Activated CD8-positive, alpha-beta memory T cell treated with anti-CD3 and anti-CD28 coated beads, Interleukin-2, amount 10 ng/mL, durations not matched to agents 7 days and 5 days (primary cell): ENCODE measurements at places on chromosomes 5 and 9. TPM values are rescaled to one million over a fixed set of nuclear protein-coding genes. Genes with fewer than 3 reads are reported as not detected.
A peak's percentile ranks its signal among the peaks of the same experiment; 100 is the strongest.

GRCh38 chr5:79181419-79182022 is 54.4 kb upstream of the JMY start:
- DNase-seq: no peak
- H3K27me3 ChIP-seq: peaks cover 6% of the 10 kb centered on the region
- no peak overlapping the region for H3K27ac ChIP-seq
- no peaks in the 10 kb centered on the region for H3K36me3 ChIP-seq

ARHGEF39 gene
- 21.1 TPM for total RNA-seq

GCNT4 gene
- 0.41 TPM for total RNA-seq

GRCh38 chr5:122909470-122910100 is 64.2 kb downstream of the SNX24 start:
- no peaks in the 10 kb centered on the region for H3K36me3 ChIP-seq
- H3K27me3 ChIP-seq: no peaks in the 10 kb centered on the region
- H3K27ac ChIP-seq: no peak overlapping the region
- H3K4me1 ChIP-seq: no peaks in the 10 kb centered on the region

GRCh38 chr9:135290566-135290965 is 189.0 kb upstream of the PPP1R26 start:
- DNase-seq: no peak
- peaks cover 11% of the 10 kb centered on the region for H3K27me3 ChIP-seq
- H3K4me1 ChIP-seq: no peaks in the 10 kb centered on the region
- no peak overlapping the region for H3K27ac ChIP-seq
- H3K36me3 ChIP-seq: peaks cover 3% of the 10 kb centered on the region

NME5 gene
- total RNA-seq: not detected

RMI1 gene
- 24.9 TPM for total RNA-seq

DNA sequence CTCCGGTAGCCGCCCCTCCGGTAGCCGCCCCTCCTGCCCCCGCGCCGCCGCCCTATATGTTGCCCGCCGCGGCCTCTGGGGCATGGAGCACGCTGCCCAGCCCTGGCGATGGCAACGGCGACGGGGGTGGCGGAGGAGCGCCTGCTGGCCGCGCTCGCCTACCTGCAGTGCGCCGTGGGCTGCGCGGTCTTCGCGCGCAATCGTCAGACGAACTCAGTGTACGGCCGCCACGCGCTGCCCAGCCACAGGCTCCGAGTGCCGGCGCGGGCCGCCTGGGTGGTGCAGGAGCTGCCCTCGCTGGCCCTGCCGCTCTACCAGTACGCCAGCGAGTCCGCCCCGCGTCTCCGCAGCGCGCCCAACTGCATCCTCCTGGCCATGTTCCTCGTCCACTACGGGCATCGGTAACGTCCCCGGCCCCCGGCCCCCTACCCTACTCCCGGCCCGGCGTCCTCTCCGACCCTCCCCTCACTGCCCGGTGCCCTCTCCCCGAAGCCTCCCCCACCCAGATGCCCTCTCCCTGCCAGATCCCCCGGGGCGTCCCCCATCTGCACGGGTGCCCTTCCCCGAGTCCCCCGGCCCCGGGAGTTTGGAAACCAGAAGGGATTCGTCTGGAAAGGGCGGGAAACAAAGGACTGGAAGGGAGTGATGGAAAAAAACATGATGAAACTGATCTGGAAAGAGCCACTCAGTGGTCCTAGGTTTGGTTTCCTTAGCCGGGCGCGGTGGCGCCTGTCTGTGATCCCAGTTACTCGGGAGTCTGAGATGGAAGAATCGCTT is 417 bp downstream of the SRD5A1 start:
- H3K27me3 ChIP-seq: no peaks in the 10 kb centered on the region
- peak overlapping the region; percentile 97 for H3K4me3 ChIP-seq
- peaks cover 47% of the 10 kb centered on the region for H3K4me1 ChIP-seq

DNA sequence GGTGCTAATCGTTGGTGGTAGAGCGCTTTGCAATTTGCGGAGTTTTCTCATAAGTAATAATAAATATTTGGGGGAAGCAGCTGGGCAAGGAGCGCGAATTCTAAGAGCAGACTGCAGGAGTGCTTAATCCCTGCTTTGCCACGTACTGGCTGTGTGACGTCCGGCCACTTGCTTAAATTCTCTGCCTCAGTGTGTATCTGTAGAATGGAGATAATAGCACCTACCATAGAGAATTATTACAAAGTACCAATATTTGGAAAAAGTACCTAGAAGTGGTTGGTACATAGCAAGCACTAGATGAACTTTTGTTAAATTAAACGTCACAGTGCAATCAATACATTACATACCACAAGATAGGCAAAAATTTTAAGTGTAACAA is 598 bp upstream of the TMED7 start:
- H3K27ac ChIP-seq: no peak overlapping the region
- peaks cover 26% of the 10 kb centered on the region for H3K4me1 ChIP-seq
- H3K27me3 ChIP-seq: no peaks in the 10 kb centered on the region
- no peak overlapping the region for H3K4me3 ChIP-seq

DNA sequence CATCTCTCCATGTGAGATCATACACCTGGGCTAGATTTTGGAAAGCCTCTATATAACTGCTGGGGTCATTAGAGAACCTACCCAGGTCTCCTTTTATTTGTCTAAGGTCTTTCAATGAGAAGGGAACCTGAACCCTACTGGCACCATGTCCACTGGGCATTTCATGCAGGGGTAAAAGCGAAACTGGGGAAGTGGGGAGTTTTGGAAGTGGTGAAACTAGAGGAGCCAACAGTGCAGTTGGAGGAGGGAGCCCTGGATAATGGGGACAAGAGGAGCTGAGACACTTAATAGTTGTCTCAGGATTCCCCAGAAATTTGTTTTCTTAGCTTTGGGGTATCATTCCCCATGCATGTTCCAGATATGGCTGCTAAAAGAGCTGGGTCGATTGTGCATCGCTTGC is 169.0 kb upstream of the NREP start:
- no peaks in the 10 kb centered on the region for H3K27me3 ChIP-seq
- no peak for DNase-seq
- H3K36me3 ChIP-seq: no peaks in the 10 kb centered on the region
- H3K4me1 ChIP-seq: no peaks in the 10 kb centered on the region

TMEM174 gene
- not detected for total RNA-seq

CDK5RAP2 gene
- total RNA-seq: 138 TPM

PCDHB3 gene
- total RNA-seq: not detected

FBXO4 gene
- 16.0 TPM for total RNA-seq
